Stimulated activated CD4-positive, alpha-beta T cell treated with anti-CD3 and anti-CD28 coated beads, Interleukin-1b, Interleukin-23, amount 100 ng/mL, for 1 hour (primary cell): ENCODE measurements at places on chromosomes 3 and 15.

DNA sequence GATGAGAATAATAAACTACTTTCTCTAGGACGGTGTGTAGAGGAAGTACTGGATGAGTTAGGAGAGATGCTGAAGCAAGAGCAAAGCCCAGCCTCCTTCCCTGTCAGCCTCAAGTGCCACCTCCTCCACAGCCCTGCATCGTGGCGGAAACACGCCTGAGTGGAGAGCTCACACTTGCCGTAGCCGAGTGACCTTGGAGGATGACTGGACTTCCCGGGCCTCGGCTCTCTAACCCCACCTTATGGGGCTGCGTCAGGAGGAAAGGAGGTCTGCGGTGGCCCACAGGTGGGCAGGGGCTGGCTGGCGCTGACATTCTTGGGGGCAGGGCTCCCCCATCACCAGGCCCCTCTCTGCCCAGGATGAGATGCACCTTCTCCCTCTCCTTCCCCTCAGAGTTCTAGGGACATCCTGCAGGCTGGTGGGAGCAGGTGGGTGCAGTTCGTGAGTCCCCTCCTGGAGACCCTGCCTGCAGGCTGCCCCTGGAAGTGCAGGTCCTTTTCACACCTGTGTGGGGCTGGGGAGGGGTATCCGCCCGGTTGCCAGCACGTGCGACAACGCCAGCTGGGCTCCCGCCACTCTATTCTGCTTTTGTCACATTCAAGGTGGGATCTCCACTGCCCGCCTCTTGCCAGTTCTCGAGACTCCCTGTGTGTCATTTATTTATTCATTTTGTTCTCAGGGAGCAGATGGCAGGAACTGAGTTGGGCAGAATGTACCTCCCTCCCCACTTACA lies 175.2 kb downstream of the MEGF11 start:
- DNase-seq: no peak

GRCh38 chr3:20055020-20055775 lies 15.0 kb downstream of the KAT2B start:
- DNase-seq: no peak

DNA sequence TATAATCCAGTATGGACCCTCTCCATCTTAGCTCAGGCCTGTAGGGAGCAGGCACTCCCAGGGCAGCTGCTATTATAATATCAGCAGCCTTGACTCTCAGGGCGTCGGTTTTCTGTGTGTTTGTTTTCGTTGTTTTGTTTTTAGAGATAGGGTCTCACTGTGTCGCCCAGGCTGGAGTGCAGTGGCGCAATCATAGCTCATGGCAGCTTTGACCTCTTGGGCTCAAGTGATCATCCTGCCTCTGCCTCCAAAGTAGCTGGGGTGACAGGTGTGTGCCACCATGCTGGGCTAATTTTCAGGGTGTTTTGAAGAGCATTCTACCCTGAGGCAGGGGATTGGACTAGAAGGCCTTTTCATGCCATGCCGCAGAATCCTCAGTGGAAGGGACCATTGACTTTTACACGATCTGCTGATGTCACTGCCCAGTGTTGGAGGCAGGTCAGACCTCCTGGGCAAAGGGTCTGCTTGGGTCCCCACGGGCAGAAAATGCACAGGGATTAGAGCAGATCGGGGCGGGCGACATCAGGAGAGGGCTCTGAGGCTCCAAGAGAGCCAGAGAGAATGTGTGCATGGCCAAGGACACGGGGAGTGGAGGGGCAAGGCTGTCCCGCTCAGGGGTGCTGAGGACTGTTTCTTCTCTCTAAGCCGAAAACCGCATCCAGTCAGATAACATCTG lies 7.8 kb downstream of the MELTF start:
- no peak for DNase-seq

GRCh38 chr3:126745760-126746394 lies 41.8 kb downstream of the CHCHD6 start:
- no peak for DNase-seq

- DNase-seq: no peak
These were observed 23.5 kb downstream of the KLHL25 start for GRCh38 chr15:85771271-85771670.

- DNase-seq: no peak
These were observed 69.6 kb downstream of the SUMF1 start for GRCh38 chr3:4397466-4397865.

GRCh38 chr3:177329854-177330253 lies 132.6 kb upstream of the TBL1XR1 start:
- no peak for DNase-seq

DNA sequence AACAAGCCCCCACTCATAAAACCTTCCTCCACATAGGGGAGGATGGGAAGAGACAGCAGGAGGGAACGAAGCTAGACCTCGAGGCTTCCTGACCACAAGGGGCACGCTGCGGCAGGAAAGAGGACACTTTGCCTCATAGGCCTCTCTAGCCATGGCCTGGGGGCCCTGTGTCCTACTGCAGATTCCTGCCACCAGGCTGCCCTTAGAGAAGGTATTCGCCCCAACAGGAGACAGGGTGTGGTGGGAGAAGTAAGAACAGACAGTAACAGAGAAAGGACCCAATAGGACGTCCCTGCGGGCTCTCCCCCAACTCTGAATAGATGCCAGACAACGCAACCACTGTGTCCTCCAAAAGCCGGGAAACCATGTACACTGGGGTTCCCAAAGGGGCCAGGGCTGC lies 36.8 kb downstream of the ADCY5 start:
- DNase-seq: no peak

DNA sequence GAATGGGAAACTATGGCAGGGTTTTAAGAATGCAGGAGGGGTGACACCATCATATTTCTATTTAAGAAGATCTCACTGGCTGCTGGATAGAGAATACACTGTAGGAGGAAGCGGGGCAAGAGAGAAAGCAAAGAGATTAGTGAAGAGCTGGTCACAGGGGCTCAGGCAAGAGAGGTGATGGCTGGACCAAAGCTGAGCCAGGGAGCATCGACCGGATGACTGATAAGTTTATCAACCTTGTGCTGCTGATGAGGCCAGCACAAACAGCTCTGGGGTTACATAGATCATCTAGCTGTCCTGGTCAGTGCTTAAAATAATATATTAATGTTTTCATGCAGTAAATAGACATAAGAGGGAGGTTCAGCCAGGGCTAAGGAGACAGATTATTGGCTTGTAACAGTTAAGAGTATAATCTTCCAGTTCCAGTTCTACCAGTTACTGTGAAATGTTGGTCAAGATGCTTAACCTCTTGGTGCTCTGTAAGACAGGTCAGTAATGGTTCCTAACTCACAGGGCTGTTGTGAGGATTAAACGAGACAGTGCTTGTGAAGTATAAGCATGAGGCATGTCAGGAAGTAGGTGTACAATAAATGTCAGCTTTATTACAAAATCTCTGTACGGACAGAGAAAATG lies 201.0 kb upstream of the FEZF2 start:
- no peak for DNase-seq

DNA sequence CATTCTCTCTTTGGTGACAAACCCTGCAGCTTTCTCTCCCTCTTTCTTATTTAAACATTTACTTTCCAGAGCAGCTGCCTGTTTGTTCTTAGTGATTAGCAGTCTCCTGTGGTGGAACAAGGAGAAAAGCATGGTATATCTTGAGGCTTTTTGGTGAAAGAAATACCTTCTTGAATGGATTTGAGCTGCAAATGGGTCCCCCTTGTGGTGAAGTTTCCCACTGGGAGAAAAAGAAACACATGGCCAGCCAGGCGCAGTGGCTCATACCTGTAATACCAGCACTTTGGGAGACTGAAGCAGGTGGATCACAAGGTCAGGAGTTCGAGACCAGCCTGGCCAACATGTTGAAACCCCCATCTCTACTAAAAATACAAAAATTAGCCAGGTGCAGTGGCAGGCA lies 48.3 kb upstream of the ACP3 start:
- no peak for DNase-seq
